ENCODE measurements at places on chromosomes 4 and X.

DNA sequence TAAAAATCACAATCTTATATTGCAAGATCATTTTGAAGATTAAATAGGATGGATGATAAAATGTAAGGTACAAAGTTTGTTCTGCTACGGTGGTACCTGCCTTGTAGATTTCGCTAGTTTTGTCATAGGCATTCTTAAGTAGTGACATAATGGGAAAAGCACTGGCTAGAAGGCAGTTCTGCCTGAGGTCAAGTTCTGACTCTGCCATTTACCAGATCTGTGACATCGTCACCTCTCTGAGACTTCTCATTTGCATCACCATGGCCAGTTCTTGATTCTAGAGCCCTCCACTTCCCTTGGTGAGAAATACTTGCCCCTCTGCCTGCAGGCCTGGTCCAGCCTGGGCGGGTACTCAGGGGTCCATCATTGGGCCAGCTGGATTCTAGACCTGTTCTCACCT is 85.2 kb downstream of the HS3ST1 start:
- DNase-seq, result no peak

DNA sequence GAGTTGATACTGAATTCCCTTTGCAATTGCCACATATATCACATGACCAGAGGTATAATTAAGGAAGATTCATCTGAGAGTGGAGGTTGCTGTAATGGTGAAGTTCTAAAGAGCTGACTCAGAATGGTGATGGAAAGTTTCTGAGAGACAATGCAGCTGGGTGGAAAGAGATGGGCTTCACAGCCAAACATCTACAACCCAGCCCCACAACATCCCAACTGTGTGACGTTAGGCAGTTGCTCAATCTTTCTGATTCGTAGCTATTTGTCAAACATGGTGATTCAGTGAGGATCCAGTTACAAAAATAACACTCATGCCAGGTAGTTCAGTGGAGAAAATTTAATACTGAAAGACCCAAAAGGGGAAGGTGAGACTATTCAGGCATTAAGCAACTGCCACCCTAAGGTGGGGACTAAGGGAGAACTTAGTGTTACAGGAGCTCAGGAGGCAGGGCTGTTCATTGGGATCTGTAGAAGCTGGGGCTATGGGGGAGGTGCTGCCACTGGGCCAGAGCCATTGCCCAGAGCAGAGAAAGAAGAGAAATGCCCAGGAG is 6.9 kb upstream of the AFF1 start:
- no peak for DNase-seq

GRCh38 chr4:141247430-141247780 is 26.7 kb downstream of the ZNF330 start:
- no peak for DNase-seq

GRCh38 chrX:7925867-7926472 is 1.2 kb downstream of the PNPLA4 start:
- peak; percentile 43 for DNase-seq

- DNase-seq, result no peak
Observed at GRCh38 chrX:37578045-37578444, 6.6 kb downstream of the LANCL3 start.

DNA sequence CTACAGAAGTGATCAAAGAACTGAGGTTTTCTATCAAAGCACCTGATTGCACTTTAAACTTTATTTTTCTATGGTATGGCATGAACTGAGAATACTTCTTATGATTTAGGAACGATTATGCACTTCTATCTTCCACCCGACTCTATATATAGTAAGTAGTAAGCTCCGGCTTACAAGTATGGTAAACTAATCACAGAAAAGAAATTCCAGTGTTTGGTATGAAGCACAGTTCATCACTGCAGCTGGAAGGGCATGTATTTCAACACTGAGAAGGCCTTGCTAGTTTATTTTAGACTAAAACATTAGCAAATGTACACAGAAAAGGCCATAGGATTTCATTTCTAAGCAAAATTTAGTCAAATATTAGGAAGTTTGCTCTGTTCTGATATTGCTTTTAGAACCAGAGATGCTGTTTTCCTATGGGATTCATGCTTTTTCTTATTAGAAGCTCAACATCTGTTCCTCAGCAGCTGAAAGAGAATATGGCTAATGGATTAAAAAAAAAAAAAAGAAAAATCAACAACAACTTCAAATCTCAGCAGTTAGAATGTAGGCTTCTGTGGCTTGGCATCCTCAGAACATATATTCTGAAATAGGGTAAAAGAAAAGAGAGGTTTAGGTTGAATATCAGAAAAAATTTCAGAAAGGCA is 273.5 kb downstream of the C4orf33 start:
- DNase-seq, result no peak

GRCh38 chr4:151541389-151542071 is 132.6 kb downstream of the FHIP1A start:
- no peak for DNase-seq

DNA sequence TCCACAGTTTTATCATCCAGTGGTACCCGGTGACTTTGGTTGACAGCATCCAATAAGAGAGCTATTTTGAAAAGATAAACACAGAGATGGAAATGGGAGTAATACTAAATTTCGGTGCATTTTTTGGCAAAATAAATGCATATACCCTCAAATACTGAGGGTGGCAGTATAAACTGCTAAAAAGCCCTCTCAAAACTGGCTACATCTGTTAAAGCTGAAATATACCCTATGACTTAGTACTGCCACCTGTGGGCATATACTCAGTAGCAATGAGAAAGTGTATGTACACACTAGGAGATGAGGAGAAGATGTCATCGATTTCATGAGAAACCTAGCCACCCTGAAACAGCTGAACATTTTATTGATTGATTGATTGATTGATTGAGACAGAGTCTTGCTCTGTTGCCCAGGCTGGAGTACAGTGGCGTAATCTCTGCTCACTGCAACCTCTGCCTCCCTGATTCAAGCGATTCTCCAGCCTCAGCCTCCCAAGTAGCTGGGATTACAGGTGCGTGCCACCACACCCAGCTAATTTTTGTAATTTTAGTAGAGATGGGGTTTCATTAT is 12.2 kb upstream of the TMEM128 start:
- no peak for DNase-seq

GRCh38 chr4:174358829-174359228 is 75.1 kb downstream of the CEP44 start:
- DNase-seq, result no peak

GRCh38 chr4:76305033-76305687 is 1.4 kb upstream of the STBD1 start:
- DNase-seq, result no peak

DNA sequence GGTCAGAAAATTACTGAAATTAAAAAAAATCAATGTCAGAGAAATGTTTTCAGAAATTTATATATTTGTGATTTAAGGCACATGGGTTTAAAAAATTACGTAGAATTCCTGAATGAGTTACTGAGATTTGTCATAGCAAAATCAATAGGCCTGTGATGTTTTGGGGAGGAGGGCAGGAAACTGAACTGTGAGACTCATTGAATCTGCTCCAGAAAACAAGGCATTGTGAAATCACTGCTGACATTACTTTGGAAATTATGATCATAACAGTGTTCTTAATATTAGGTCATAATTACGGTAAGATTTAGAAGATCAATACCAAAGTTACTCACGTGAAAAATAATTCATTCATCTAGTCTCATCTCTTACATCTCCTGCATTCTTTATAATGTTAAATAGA is 5.3 kb downstream of the FGF5 start:
- no peak for DNase-seq
